ENCODE measurements at places on chromosomes 11 and 22.

DNA sequence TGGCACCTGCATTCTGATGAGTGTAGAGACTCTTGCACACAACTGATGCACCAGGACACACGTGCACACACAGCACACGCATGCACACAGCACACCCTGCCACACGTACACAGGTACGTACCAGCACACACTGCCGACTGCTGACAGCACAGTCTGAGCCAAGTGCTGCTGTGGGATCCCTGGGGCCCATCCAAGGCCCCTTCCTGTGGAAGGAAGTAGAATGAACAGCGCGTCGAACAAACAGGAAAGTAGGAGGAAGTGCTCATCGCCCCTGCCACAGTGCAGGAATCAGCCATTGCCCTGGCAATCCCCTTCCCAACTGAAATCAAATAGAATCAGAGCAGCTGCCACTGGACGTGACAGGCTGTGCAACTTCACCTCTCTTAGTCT is 57.9 kb downstream of the CD82 start:
- DNase-seq = no peak

DNA sequence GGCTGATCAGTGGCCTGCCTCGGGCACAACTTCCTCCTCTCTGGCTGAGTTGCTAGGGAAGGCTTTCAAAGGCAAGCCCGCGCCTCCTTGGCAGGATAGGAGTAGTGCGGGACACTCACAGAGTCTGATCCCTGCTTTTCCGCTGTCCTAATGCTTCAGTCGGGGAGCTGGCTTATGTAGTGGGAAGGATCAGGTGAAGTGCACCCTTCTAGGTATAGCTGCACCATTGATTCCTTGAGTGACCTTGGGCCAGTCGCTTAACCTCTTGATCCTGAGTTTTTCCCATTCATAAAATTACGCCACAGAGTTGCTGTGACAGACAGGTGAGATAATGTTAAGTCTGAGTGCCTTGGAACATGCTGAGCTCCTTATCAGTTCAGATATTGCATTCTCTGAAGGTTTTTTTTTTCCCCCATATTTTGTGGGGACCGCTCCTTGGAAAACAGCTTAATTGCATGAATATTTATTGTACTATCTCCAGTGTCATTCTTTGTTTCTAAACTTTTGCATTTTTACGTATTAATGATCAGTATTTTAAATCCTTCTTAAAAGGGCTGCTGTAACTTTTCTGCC is 961 bp downstream of the IPO7 start:
- no peak for DNase-seq

DNA sequence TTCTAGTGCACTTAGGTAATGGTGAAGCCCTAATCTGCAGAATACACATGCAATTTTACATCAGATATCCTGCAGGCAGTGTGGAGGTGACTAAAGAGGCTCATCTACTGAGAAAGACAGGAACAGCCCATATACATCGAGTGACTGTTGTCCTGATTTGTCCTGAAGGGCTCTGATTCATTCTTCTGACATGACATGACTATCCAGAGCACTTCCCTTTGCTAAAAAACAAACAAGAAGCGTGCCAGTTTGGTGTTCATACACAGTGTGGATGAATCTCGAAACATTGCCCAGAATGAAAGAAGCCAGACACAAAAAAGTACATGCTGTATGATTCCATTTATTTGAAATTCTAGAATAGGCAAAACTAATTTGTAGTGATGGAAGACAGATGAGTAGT is 48.0 kb upstream of the AMPD3 start:
- no peak for DNase-seq

DNA sequence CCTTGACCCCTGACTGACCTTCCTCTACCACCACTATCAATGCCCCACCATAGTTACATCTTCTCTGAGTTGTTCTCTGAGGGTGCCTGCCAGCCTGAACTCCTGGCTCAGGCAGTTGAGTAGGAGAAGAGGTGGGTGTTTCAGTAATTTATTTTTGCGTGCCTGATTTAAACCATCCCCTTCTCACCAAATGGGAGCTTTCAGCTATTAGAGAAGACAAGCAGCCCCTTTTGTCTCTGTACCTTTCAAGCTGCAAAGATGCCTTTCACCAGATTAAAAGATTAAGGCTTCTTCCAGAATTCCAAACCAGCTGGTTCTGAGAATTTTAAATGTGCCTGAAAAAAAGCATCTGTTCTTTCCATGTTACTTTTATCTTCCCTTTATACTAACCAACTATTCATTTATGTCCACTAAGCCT is 223.8 kb downstream of the FAM76B start:
- DNase-seq = no peak

DNA sequence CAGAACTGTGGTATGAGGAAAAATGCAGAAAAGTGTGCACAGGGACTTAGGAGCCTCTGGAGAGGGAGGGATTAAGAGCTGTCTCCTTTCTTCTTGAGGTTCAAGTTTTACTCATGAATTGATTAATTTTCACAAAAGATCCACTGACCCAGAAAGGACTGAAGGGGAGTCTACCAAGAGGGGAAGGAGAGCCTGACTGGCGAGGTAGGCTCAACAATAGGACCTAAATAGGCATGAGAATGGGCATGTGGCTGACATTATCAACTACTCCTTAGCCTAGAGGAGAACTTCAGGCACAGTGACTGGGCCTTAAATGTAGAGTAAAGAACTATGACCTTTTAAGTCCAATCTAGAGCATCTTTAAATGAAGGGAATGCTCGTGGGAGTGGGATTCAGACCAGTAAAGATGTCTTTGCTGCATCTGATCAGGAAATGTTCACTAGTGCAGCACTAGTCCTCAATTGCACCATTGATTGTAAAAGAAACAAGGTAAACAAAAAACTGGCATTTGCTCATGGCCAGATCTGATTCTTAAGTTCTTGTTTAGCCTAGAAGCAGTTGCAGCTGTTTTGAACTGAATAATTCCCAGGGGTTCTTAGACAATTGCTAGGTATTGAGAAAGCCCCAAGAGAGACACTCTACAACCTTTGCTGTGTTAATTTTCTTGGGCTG is 135.6 kb downstream of the RAB38 start:
- no peak for DNase-seq

DNA sequence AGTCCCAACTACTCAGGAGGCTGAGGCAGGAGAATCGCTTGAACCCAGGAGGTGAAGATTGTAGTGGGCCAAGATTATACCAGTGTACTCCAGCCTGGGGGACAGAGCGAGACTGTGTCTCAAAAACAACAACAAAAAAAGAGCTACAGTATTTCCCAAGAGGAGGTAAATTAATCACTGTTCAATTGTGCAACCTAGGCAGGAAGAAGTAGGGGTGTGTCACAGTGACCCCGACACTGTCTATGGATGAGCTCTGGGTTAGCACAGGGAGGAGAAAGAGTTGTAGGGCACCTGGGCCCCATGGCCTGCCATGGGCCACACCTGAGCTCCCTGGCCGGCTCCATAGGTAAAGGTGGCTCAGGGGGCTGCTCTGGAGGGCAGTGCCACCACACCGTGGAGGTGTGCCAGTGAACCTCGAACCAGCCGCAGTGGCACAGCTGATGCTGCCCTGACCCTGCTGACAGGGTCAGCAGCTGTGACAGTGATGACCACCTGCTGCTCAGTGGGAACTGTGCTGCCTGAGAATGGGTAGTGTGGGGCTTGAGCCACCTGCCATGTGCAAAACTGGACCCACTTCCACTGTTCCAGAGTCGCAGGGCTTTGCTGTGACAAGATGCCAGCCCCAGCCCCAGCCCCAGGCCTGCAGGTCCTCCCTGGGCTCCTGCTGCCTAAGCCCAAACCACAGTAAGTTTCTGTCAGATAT is 84.0 kb upstream of the PITPNB start:
- no peak for DNase-seq

DNA sequence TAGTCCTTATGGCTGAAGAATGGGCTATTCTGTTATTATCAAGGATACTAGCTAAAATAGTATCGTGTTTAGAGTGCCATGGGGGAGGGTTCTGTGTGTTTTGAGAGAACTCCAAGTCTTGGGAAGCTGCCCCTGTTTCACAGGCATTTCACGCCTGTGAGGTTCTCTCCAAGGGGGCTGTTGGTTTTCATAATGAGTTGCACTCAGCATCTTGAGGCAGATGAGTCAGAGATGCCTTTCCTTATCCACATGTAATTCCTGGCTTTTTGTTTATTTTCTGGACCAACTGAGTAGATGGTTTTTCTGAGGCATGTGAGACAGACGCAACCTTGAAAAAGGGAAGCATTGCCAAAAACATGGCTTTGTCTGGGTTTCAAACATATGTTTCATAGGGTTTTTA is 203.7 kb downstream of the ARHGAP42 start:
- no peak for DNase-seq

- no peak for DNase-seq
These were observed 45.4 kb downstream of the TIMP3 start for GRCh38 chr22:32846780-32847491.

GRCh38 chr22:20554824-20555223 is 47.4 kb downstream of the MED15 start:
- DNase-seq = no peak

DNA sequence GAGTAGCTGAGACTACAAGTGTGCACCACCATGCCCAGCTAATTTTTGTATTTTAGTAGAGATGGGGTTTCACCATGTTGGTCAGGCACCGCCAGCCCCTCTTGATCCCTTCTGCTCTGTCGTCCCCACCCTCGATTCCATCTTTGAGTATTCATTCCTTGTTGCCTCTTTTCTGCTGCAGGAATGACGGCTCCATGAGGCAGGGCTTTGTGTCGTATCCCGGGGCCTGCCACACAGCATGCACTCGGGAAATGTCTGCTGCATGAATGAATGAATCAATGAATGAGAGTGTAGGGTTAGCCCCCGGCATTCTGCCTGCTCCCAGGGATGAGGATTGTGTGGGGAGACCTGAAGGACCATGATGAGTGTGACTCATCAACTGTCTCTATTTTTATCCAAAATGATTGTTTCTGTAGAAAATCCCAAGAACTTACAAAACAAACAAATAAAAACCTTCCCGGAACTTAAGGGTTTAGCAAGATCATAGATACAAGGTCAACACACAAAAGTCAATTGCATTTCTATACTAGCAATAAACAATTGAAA is 54.6 kb upstream of the SLC22A12 start:
- no peak for DNase-seq

DNA sequence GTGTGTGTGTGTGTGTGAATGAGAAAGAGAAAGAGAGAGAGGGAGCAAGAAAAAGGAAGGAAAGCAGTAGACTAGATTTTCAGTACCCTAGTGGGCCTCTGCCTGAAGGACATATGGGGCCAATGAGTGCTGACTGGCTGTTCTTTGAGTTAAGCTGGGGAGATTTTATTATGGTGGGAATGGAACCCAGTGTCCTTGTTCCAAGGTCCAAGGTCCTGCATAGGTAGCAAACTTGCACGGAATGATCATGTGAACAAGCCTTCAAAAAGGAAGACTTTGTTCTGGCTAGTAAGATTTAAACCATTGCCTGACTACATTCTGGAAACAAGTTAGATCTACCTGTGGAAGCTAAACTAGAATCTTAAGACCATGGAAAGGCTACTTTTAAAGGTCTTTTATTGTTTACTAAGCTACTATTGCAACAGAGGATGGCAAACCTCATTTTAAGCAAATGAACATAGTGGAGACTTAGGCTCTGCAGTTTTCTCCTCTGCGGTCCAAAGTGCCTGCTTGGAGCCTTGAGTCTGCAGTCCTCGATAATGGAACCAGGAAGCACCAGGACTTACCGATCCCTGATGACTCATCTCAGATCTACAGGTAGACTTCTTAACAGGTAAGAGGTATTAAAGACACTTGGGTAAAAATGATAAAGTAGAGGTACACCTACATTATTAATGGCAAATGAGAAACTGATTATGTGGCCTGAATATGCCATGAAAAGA is 10.2 kb upstream of the GRAMD1B start:
- no peak for DNase-seq

DNA sequence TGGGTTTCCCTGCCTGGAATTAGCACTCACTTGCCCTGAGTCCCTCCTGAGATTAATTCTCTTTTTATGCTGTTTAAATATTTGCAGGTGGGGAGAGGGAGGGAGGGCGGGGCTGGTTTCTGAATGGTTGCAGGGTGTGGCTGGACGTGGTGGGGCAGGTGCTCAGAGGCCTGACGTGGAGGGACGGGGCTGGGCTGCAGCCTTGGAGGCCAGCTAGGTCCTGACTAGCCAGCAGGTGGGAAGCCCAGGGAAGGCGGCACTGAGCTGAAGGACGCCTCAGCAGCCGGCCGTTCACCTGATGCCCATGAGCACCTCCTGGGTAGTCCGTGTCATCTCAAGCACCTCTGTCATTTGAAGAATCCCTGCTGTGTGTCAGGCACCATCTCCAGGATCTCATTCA is 21.3 kb downstream of the SGSM1 start:
- no peak for DNase-seq

DNA sequence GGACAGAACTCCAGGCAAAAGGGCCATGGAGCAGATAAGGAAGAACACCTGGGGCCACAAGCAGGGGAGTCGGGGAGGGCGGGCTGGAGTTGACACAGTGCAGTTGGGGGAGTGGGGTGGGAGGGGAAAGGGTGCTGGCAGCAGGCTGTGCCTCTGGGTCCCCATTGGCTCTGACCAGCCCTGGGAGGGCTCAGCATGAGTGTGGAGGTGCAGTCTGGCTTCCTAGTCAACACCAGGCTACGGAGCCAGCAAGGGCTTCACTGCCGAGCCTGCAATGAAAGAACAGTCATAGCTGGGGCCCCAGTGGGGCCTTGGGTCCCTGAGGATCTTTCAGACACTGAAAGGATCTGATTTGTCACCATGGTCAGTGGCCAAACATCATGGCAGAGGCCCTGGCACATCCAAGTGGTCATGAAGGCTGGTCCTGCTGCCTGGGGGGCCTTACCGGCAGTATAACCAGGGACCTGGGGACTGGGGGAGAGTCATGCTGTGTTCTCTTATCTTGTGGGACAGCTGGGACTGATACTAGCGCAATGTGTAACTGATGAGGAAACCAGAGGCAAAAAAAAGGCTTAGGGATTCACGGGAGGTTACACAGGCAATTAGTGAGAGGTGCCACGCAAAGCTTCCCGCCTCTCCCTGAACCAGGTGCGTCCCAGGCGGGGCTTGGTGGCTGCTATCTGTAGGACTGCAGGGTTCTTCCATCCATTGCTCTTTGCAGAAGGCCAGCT is 11.6 kb downstream of the SLC37A2 start:
- DNase-seq = no peak

DNA sequence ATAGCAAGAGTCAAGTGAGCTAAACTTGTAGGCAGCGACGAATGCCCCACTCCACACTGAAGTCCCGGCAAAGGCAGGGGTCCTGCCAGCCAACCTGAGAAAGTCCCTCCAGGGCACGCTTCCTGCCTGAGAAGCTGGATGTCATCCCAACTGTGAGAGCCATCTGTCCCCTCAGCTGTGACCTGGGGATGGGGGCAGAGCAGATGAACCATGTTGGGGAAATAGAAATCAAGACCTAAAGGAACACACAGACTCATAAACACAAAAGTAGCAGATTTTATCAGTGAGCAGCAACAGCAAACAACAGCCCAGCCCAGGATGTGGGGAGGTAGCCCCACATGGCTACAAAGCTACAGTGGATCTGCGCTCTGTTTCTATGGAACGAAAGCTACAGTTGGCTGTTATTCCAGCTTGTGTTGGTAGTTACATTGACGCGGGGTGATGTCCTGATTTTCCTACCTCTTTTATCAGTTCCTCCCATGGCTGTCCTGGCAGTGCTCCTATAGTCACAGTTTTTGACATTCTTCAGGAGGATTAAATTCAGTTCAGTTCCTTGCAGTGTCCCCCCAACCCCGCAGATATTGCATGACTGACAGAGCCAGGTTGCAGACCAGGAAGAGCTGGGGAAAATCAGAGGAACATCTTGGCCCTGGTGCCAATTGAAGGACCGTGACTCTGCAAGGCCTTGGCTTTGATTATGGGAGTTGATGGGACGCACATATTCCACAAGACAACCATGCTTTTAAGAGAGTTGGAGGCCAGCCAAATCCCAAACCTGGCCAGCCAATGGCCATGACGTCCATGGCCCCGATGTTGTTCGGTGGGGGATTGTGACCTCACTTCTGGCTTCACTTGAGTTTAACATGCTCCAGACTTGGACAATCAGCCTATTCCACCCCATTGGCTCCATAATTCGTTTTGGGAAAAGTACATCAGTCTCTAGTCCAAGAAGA is 14.6 kb downstream of the MRGPRD start:
- no peak for DNase-seq
